Type B pancreatic cell (in vitro differentiated cells): ENCODE measurements at places on chromosomes 1 and 21. TPM values are rescaled to one million over a fixed set of nuclear protein-coding genes. Genes with fewer than 3 reads are reported as not detected.

DNA sequence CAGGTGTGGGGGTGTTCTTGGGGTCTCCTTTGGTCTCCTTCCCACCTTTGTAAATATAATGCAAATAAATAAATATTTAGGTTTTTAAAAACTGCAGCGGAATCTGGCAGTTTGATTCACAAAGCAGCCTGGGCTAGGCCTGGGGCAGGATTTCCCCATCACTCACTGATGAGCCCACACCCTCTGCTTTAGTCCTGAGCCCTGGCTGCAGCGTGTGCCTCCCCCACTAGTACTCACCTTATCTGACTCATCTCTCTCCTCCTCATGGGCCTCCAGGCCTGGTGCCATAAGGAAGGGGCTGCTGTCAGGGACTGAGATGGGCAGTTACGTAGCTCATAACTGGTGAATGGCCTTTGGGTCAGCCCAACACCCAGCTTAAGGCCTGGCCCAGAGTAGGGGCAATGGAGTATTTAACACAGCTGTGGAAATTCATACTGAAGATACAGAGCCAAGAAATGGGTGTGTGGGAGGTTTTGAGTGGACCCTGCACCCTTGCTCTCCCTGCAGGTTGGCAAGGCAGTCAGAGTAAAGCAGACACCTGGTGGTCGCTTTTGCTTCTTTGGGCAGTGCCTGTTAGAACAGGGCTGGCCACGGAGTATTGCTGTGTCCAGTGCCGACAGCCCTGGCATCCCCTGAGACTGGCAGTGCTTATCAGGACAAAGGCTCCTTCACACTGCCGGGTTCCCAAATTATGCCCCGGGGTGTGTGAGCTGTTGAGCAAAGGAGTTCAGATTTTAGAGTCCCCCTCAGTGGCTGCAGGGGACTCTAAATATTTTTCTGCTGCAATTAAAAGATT is 39.7 kb downstream of the AZIN2 start:
- peak; percentile 53 for DNase-seq

DNA sequence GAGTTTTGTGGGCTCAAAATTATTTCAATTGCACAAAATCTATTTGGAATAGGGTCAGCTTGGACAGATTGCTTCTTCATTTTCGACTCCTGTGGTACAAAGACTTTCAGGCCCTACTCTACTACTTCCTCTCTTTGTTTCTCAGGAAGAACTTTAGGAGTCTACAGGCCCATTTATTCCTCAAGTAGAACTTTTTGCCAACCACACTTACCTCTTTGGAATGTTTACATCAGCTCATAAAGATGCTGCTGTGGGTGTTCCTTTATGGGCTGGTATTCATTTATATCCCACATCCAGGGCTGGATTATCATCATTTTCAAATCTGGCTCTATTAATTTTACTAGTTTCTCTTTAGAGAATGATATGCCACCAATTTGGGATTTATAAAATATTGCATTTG is 46.3 kb upstream of the TNFSF18 start:
- no peak for DNase-seq

DNA sequence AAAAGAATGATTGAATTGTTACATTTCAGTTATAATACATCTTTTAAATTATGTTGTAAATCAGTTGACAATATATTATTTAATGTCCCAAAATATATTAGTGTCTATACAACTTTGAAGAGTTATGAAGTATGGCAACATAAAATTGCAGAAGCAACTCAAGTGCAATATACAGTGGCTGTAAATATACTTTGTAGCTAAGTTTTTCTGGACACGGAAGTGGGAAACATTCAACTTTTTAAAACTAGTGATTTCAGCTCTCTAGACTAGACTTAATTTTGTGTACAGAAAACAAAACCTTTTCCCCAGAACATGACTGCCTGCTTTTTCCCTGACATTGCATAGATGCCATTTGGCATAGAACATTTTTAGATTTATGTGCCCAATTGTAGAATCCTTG is 29.5 kb upstream of the ABCG1 start:
- DNase-seq: no peak

DNA sequence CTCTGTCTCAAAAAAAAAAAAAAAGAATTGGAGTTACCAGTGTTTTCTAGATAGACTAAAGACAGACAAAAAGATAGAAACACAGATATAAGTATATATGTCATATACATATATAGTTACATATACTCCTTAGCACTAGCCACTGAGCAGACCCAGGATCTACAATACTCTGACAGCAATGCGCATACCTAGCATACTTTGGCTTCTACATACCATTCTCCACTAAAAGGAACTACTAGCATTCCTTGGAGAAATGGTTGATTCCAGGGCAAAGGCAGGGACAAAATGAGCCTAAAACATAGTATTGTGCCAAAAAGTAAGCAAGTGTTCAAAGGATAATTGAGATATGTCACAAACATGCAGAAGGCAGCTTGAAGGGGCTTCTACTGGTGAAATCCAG is 22.7 kb downstream of the SYNJ1 start:
- DNase-seq: no peak

GRCh38 chr1:154453161-154453560 is 48.0 kb downstream of the IL6R start:
- DNase-seq: no peak

- no peak for DNase-seq
These were observed 18.4 kb upstream of the SPATC1L start for GRCh38 chr21:46202592-46203202.

GRCh38 chr1:157202331-157202730 is 64.1 kb upstream of the ETV3 start:
- DNase-seq: no peak

- DNase-seq: no peak
These were observed 133.4 kb downstream of the PLPPR5 start for GRCh38 chr1:98870959-98871903.

Gene VANGL2
- 19.8 and 67.3 TPM in 2 replicates for total RNA-seq

Gene BCAN
- total RNA-seq: 12.6 TPM in 1 of 2 replicates, not detected in the other

Gene FAM163A
- total RNA-seq: 1.4 and 2.5 TPM in 2 replicates

Gene GREM2
- 1.0 and 4.2 TPM in 2 replicates for total RNA-seq

Gene SSR2
- 223 and 248 TPM in 2 replicates for total RNA-seq

Gene ARHGEF10L
- 36.0 and 48.0 TPM in 2 replicates for total RNA-seq
